IMR-90 (cell line): ENCODE measurements at places on chromosomes 4 and X. TPM values are rescaled to one million over a fixed set of nuclear protein-coding genes. Genes with fewer than 3 reads are reported as not detected.

DNA sequence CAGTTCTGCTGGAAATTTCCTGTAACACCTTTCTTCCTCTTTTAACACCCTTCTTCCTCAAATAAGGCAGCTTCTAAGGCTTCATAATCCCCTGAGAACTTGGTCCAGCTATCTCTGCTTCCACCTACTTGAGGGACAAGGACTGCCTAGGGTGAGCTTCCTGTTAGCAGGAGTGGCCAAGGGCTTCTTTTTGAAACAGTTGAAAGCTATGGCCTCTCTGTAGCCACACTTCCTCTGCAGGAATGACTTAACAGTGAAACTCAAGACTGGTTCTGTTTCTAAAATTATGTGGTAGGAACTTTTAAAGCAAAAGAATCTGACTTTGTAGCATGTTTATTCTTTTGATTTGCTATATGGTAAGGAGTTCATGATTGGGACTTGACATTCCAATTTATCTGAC lies 108.5 kb upstream of the WDR1 start:
- DNase-seq, result no peak

DNA sequence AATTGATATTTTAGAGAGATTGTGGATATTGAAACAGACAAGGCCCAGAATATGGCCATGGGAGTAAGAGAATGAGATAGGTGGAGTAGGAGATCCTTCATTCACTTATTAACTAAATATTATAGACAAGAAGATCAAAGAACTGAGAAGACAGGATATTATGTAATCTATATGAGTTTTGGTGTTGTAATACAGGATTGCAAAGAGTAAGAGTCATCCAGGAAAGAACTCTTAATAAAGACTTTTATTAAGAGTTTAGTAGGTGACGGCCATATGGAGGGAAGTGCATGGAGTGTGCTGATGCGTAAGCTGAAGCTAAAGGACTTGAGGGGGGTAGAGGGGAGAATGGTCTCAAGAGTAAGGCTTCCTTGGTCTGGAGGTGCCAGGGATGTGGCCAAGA lies 153.7 kb downstream of the VEGFC start:
- DNase-seq, result peak; percentile 23

DNA sequence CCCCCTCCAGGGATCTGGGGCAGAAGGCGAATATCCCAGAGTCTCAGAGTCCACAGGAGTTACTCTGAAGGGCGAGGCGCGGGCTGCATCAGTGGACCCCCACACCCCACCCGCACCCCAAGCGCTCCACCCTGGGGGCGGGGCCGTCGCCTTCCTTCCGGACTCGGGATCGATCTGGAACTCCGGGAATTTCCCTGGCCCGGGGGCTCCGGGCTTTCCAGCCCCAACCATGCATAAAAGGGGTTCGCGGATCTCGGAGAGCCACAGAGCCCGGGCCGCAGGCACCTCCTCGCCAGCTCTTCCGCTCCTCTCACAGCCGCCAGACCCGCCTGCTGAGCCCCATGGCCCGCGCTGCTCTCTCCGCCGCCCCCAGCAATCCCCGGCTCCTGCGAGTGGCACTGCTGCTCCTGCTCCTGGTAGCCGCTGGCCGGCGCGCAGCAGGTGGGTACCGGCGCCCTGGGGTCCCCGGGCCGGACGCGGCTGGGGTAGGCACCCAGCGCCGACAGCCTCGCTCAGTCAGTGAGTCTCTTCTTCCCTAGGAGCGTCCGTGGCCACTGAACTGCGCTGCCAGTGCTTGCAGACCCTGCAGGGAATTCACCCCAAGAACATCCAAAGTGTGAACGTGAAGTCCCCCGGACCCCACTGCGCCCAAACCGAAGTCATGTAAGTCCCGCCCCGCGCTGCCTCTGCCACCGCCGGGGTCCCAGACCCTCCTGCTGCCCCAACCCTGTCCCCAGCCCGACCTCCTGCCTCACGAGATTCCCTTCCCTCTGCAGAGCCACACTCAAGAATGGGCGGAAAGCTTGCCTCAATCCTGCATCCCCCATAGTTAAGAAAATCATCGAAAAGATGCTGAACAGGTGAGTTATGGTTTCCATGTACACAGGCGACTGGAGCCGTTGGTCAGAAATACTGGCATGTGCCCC lies at the start of gene CXCL1:
Gene CXCL1 (plus strand): TSS at position 264 of the 926 bp plus-strand sequence. CDS start 78 bp downstream, at position 342.
- DNase-seq, result no peak

TBX22 gene
- polyA plus RNA-seq, result not detected in 2 replicates

DNA sequence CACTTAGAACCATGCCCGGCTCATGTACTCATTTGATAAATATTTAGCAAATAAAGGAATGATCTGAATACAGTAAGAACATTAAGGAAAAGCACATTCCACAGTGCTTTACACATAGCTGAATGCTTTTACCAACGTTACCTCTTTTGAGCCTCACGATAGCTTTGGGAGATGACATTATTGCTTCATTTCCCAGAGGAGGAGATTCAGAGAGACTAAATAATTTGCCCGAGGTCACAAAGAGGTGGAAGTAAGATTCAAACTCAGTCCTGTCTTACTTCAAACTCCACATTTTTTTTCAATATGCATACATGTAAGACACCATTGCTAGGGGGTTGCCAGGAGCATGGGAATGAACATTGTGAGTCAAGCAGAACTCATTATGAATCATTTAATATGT lies 538.5 kb downstream of the BCOR start:
- peak; percentile 4 for DNase-seq

DNA sequence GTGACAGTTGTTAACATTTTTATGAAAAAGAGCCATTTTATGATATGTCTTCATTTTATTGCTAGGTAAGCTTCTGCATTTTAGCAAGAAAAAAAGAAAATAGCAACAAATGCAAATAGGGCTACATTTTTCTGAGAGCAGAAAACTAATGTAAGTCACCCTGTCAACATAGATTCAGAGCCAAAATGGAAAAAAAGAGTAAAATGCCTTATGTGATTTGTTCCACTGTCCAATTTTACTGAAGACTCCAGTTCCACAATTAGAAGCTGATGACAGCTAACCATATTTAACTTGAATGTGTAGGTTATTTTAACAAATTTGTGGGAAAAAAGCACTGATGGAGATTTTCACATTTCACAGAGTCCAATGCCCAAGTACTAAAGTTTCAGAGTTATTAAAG lies 772.3 kb downstream of the FAT4 start:
- no peak for DNase-seq

PRIMPOL gene
- 6.6 and 8.8 TPM in 2 replicates for polyA plus RNA-seq

DNA sequence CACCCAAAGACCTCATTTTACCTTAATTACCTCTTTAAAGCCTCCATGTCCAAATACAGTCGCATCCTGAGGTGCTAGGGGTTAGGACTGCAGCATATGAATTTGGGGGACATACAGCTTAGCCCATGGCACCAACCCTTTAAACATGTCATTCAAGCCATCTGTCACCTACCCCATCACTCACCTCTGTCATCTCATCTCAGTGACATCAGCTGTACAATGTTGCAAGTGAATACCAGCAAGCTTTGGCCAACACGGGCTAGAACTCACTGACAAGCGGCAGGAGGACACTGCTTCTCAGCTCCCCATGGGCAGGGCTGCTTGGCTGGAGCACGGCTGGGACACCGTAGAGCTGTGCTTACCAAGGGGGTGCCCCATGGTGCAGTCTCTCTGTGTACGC lies 107.5 kb downstream of the STK32B start:
- no peak for DNase-seq

MAGEB10 gene
- not detected in 2 replicates for polyA plus RNA-seq

TCEAL6 gene
- not detected in 2 replicates for polyA plus RNA-seq

PGK1 gene
- polyA plus RNA-seq, result 534 and 744 TPM in 2 replicates

ATOH1 gene
- polyA plus RNA-seq, result not detected in 2 replicates

DNA sequence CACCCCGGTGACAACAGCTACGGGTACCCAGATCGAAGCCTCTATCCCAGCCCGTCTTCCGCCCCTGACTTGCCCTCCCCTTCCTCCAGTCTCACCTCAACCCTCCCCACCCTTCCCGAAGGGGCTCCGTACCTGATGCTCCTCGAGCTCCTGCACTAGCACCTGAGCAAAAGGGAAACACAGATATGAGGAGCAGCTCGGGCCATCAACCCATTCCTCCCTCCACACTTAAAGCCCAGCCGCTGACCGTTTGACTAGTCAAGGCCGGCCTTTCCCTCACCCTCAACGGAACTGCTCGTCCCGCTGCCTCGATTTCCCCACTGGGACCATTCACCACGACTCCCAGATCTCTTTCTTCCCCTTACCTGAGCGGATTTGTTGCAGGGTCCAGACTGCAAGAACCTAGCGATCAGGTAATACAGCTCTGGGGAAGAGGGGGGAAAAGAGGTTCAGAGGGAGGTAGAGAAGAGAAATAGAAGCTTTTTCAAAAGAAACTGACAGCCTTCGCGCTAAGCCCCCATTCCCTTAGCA lies 731 bp downstream of the BRWD3 start:
- no peak for DNase-seq

GRCh38 chr4:84498935-84499623 lies at the start of gene NKX6-1:
TSS of gene NKX6-1 (minus strand) at chr4:84499292. CDS start at chr4:84498228, 1,064 bp downstream.
- DNase-seq, result peak; percentile 53

COMMD8 gene
- polyA plus RNA-seq, result 11.0 and 12.6 TPM in 2 replicates

GRCh38 chrX:119685225-119686066 lies 7.5 kb downstream of the SEPTIN6 start:
- no peak for DNase-seq

CNKSR2 gene
- 0.14 and 0.47 TPM in 2 replicates for polyA plus RNA-seq

- DNase-seq, result no peak
These were observed 45.3 kb downstream of the MMRN1 start for GRCh38 chr4:89939994-89940393.

- no peak for DNase-seq
These were observed 146.7 kb downstream of the TBL1X start for GRCh38 chrX:9611436-9612145.

GRCh38 chr4:3762753-3763549 lies 3.2 kb upstream of the ADRA2C start:
- DNase-seq, result no peak

DNA sequence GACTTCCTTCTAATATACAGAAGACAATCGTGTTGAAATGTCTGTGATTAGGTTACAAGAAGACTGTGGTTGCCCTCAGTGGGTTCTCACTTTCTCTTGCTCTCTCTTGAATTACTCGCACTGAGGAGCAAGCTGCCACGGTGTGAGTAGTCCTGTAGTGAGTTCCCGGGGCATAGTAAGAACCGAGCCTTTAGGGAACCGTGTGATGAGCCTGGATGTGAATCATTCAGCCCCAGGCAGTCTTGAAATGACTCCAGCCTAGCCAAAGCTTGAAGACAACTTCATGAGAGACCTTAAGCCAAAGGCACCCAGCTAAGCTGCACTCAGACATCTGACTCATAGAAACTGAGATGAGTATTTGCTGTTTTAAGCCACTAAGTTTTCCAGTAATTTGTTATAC lies 292.7 kb downstream of the SPOCK3 start:
- DNase-seq, result no peak

RXFP1 gene
- polyA plus RNA-seq, result not detected in 2 replicates

DNA sequence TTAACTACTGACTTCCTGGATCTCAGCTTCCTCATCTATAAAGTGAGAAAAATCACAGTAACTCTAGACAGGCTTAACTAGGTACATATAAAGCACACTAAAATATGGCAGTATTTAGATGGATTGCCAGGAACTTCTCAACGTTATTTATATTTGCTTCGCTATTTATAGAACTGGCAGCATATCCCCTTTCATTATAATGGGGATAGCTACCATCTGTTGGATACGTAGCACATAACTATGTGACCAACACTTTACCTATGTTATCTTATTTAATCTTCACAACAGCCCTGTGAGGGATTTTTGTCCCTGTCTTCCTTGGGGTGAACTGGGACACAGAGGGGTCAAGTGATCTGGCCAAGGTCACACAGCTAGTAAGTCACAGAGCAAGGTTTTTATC lies 64.6 kb downstream of the ENPEP start:
- DNase-seq, result peak; percentile 19

- DNase-seq, result peak; percentile 57
These were observed 502.5 kb downstream of the GRXCR1 start for GRCh38 chr4:43394976-43395375.

GRCh38 chrX:149371986-149372385 lies 133.1 kb downstream of the IDS start:
- DNase-seq, result no peak

- no peak for DNase-seq
These were observed 15.3 kb downstream of the BMX start for GRCh38 chrX:15515931-15516330.

GRCh38 chr4:171981185-171981584 lies 168.0 kb downstream of the GALNTL6 start:
- DNase-seq, result no peak

- DNase-seq, result peak; percentile 35
These were observed 48.2 kb downstream of the SLC34A2 start for GRCh38 chr4:25703731-25704388.

GRCh38 chrX:114152130-114152529 lies 431.8 kb upstream of the HTR2C start:
- DNase-seq, result no peak
